ENCODE measurements at places on chromosomes 3 and 15. TPM values are rescaled to one million over a fixed set of nuclear protein-coding genes. Genes with fewer than 3 reads are reported as not detected.

The NBEAL2 gene
- 13.1 TPM for total RNA-seq

The KBTBD13 gene
- 4.7 TPM for total RNA-seq

The ZNF717 gene
- total RNA-seq = 6.6 TPM

The ACKR2 gene
- 0.51 TPM for total RNA-seq

The GHRL gene
- total RNA-seq = 0.75 TPM

The PPIP5K1 gene
- 11.3 TPM for total RNA-seq

The ST3GAL6 gene
- total RNA-seq = 76.6 TPM
